Activated CD4-positive, alpha-beta memory T cell treated with anti-CD3 and anti-CD28 coated beads, Interleukin-2, amount 10 ng/mL, durations not matched to agents 7 days and 5 days (primary cell): ENCODE measurements at places on chromosomes 11 and 22. TPM values are rescaled to one million over a fixed set of nuclear protein-coding genes. Genes with fewer than 3 reads are reported as not detected.

DNA sequence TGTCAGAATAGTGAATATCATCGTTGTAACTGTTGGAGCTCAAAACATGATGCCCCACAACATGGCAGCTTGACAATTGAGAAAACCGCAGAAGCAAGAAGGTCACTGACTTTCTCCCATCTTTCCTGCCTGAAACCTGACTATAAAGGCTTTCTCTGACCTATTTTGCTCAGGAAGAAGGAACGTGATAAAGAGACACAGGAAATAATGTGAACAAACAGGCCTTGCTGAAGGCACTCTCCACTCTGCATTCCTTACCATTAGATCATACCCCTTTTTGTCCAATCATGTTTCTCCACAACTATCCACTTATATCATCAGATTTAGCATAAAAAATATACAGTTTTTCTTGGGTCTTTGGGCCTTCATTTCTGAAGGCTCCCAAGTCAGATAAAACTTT, 916.8 kb downstream of the METTL15 start:
- no peak overlapping the region for H3K4me3 ChIP-seq
- H3K36me3 ChIP-seq, result no peaks in the 10 kb centered on the region
- no peaks in the 10 kb centered on the region for H3K27me3 ChIP-seq
- no peaks in the 10 kb centered on the region for H3K4me1 ChIP-seq

DNA sequence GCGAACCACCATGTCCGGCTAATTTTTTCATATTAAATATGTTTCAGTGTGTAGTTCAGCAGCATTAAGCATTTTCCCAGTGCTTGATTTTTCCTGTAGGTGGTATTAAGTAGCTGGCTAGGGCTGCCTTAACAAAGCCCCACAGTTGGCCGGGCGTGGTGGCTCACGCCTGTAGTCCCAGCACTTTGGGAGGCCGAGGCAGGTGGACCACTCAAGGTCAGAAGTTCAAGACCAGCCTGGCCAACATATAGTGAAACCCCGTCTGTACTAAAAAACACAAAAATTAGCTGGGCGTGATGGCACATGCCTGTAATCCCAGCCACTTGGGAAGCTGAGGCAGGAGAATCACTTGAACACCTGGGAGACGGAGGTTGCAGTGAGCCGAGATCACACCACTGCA, 33.5 kb upstream of the TOLLIP start:
- H3K4me1 ChIP-seq, result peaks cover 4% of the 10 kb centered on the region
- H3K36me3 ChIP-seq, result no peaks in the 10 kb centered on the region
- H3K4me3 ChIP-seq, result no peak overlapping the region
- peaks cover 2% of the 10 kb centered on the region for H3K27me3 ChIP-seq
- DNase-seq, result no peak
- no peak overlapping the region for H3K27ac ChIP-seq

- no peaks in the 10 kb centered on the region for H3K4me1 ChIP-seq
- H3K36me3 ChIP-seq, result peaks cover 32% of the 10 kb centered on the region
- H3K4me3 ChIP-seq, result no peak overlapping the region
- no peak overlapping the region for H3K27ac ChIP-seq
- no peak for DNase-seq
- H3K27me3 ChIP-seq, result no peaks in the 10 kb centered on the region
Measured at GRCh38 chr22:46914916-46915894, 152.8 kb downstream of the TBC1D22A start.

- no peaks in the 10 kb centered on the region for H3K36me3 ChIP-seq
- no peaks in the 10 kb centered on the region for H3K4me1 ChIP-seq
- no peak overlapping the region for H3K4me3 ChIP-seq
- DNase-seq, result no peak
Measured at GRCh38 chr11:82775218-82775617, 41.6 kb upstream of the FAM181B start.

DNA sequence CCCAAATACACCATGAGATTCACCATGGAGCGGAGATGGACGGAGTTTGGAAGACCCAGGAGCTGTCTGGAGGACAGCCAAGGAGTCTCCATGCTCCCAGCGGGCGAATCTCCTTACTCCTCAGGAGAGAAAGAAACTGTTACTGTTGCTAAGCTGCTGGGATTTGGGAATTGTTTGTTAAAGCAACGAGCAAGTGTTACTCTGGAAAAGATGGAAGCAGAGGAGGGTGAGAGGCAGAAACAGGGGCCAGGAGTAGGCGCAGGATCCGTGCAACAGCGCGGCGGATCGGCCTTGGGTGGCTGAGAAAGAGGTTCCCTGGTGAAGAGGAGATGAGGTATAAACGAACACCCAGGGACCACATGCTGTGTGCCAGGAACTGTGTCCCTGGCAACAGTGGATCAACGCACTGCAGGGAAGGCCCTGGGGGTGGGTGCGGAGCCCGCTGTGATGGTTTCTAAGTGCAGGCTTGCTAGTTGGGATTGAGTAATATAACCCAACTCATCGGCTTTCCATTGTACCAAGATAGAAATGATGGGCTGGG, 1436.4 kb downstream of the BRD1 start:
- H3K4me1 ChIP-seq, result no peaks in the 10 kb centered on the region
- H3K27ac ChIP-seq, result no peak overlapping the region
- H3K27me3 ChIP-seq, result no peaks in the 10 kb centered on the region
- no peak for DNase-seq
- no peak overlapping the region for H3K4me3 ChIP-seq

DNA sequence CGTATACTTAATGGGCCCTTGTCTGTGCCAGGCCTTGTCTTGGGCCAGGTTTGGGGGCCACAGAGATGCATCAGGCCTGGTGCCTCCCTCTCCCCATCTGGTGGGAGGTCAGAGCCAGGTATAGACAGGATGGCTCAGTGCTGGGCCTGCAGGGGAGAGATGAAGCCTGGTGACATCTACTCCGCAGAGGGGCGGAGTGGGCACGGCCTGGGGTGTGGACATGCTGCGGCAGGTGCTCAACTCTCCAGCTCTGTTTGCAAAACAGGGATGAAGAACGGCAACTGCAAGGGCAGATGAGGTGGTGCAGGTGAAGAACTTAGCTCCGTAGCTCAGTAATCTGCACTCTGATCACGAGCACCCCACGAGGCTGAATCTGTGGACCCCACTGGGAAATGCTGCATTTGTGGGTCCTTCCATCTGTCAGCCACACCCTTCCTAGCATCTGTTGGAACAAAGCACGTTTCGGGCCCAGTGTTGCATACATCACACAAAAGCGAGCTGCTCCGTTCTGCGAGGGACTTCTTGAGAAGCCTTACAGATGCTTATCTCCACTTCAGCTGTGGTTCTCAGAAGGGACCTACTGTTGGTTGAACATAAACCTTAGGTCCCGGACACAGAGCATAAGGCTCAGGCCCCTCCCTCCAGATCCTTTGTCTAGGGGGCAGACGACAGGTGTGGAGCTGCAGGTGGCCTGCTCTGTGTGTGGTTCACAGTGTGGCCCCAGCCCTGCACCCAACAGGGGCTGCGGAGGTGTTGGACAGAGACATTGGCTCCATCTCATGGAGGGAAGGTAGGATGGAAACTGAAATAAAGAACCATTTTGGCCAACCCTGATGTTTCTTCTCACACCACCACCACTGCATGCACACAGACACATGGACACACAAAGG, 78.3 kb downstream of the LRRC32 start:
- H3K4me3 ChIP-seq, result no peak overlapping the region
- peaks cover 87% of the 10 kb centered on the region for H3K4me1 ChIP-seq
- peaks cover 3% of the 10 kb centered on the region for H3K27me3 ChIP-seq
- DNase-seq, result peak; percentile 42
- H3K36me3 ChIP-seq, result peaks cover 19% of the 10 kb centered on the region
- H3K27ac ChIP-seq, result peak overlapping the region; percentile 78

GRCh38 chr11:33435216-33435615, 178.0 kb downstream of the HIPK3 start:
- no peaks in the 10 kb centered on the region for H3K36me3 ChIP-seq
- H3K27me3 ChIP-seq, result peaks cover 5% of the 10 kb centered on the region
- H3K4me3 ChIP-seq, result no peak overlapping the region
- no peak overlapping the region for H3K27ac ChIP-seq

DNA sequence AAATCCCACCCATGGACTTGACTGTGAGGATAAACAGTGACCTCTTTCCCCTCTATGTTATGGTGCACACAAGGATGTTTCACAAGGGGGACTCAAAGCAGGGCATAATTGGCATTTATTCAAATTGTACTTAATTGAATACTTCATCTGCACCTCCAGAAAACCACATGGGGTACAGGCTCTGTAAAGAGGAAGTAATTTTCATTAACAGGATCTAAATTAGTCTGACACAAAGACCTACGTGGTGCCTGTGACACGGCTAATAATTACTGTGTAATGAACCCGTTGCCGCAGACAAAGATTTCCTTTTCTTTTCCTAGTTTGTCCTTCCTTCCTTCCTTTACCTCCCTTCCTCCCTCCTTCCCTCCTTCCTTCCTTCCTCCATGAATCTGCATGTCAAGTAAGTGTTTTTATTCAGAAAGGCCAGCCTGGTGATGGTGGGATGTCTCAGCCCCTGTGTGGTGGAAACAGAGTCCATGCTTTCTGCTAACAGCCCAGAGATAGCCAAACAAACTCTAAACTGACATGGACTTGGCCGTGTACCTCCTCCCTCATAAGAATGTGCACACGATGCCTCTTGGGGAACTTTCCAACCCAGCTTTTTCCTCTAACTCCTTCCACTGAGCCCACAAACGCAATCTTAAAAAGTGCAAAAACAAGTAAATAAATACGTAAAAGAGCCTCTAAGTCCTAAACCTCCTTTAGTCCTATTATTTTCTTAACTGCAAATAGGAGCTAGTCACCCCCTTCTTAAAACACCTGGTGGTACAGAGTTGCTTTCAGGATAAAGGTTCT, 118.8 kb downstream of the INSC start:
- no peak overlapping the region for H3K27ac ChIP-seq
- no peak for DNase-seq
- H3K27me3 ChIP-seq, result no peaks in the 10 kb centered on the region

GRCh38 chr22:38614332-38615063, 41.7 kb downstream of the FAM227A start:
- no peaks in the 10 kb centered on the region for H3K4me1 ChIP-seq
- peaks cover 3% of the 10 kb centered on the region for H3K27me3 ChIP-seq
- H3K36me3 ChIP-seq, result no peaks in the 10 kb centered on the region
- no peak for DNase-seq

DNA sequence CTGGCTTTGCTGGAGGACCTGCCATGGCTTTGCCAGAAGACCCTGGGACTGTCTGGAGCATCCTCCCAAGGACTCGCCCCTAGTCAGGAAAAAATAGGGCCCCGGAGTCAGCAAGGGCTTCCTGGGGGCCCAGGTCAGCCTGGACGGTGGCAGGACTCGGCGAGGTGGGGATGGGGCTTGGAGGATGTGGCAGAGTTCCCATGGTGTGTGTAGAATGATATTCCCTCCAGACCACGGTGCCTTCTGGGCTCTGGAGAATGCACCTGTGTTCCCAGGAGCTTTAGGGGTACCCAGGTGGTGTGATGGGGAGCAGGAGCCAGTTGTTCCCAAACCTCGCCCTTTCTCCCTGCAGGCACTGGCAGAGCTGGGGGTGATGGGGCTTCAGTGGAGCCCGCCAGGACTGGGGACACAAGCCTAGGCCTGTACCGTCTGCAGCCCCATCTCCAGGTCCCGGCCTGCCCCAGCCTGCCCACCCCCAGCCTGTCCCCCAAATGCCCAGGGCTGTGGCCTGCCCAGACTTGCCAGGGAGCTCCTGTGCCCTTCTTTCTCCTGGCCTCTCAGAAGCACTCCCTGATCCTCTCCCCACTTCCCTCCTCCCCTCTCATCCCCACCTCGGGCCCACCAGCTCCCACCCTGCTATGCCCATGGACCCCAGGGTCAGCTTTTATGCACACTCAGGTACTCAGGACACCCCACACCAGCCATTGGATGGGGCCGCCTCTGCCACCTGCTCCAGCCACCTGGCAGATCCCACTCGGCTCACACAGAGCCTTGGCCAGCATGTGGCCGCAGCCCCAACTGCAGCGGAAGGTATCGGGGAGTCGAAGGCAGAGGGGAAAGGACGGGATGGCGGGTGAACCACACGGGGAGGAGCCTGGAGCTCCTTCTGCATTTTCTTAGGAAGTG, 82.1 kb downstream of the CDKN1C start:
- H3K27me3 ChIP-seq, result no peaks in the 10 kb centered on the region
- H3K27ac ChIP-seq, result no peak overlapping the region
- H3K4me1 ChIP-seq, result no peaks in the 10 kb centered on the region
- DNase-seq, result no peak
- no peak overlapping the region for H3K4me3 ChIP-seq

DNA sequence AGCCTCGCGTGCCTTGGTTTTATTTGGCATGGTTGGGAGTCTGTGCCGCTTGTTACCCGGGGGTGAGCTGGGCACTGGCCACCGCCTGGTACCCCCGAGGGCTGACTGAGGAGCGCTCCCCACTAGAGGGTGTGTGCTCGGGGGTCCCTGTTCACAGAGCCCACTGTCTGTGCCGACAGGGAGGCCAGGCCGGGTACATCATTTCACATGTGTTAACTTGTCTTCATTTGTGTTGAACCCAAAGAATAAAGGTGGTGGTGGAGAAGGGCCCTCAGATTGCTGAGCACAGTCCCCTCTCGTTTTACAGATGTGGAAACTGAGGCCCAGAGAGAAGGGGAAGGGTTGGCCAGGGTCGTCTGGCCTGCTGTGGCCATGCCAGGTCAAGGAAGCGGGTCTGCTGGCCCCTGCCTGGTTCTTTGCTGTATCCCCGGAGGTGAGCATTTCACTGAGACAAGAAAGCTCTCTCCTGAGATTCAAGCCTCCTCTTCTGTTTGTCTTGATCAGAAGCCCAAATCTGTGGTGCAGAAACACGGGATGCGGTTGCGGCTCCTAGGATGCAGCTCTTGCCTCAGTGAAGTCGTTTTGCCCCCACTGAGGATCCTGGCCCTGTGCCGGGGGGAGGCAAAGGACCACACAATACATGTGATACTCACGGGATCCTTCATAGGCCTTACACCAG, 60.8 kb downstream of the FBLN1 start:
- no peaks in the 10 kb centered on the region for H3K36me3 ChIP-seq
- H3K27ac ChIP-seq, result no peak overlapping the region
- H3K4me1 ChIP-seq, result no peaks in the 10 kb centered on the region
- no peak for DNase-seq
- peaks cover 21% of the 10 kb centered on the region for H3K27me3 ChIP-seq
- no peak overlapping the region for H3K4me3 ChIP-seq

GRCh38 chr11:132047167-132047566, 676.8 kb downstream of the NTM start:
- H3K4me1 ChIP-seq, result no peaks in the 10 kb centered on the region
- no peak overlapping the region for H3K27ac ChIP-seq
- H3K27me3 ChIP-seq, result no peaks in the 10 kb centered on the region
- H3K4me3 ChIP-seq, result no peak overlapping the region
- no peak for DNase-seq

The ZP1 gene
- total RNA-seq, result 0.18 TPM

The POU2AF1 gene
- 7.8 TPM for total RNA-seq

The OR51I1 gene
- total RNA-seq, result not detected

The SUSD2 gene
- total RNA-seq, result 0.23 TPM
